ENCODE measurements at places on chromosomes 4 and X.
A peak's percentile ranks its signal among the peaks of the same experiment; 100 is the strongest.

DNA sequence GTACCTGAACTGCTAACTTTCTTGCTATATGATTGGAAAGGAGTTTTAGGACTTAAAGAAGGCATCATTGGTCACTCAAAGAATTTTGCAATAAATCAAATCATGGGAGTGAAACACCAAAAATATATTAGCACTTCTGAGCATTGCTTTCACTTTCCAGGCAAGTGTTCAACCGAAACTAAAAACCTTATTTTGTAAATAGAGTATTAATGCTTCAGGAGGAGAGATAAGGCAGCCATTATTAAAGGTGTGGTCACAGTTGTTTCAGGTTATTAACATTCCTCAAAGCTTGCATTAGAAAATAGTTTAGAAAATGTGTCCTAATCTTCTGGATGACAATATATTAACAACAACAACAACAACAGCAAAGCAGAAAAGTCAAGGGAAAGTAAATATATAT, 92.3 kb upstream of the TLL1 start:
- no peak overlapping the region for H3K27ac ChIP-seq
- H3K4me1 ChIP-seq: no peaks in the 10 kb centered on the region
- H3K4me3 ChIP-seq: no peak overlapping the region
- no peaks in the 10 kb centered on the region for H3K27me3 ChIP-seq
- DNase-seq: no peak

GRCh38 chrX:39613482-39613995, 484.2 kb downstream of the BCOR start:
- DNase-seq: no peak
- H3K4me3 ChIP-seq: peak overlapping the region; percentile 82
- peaks cover 12% of the 10 kb centered on the region for H3K4me1 ChIP-seq
- H3K27ac ChIP-seq: peak overlapping the region; percentile 26

- H3K4me3 ChIP-seq: no peak overlapping the region
- H3K27ac ChIP-seq: no peak overlapping the region
- no peaks in the 10 kb centered on the region for H3K36me3 ChIP-seq
- DNase-seq: no peak
These were observed 45.7 kb downstream of the MID1 start for GRCh38 chrX:10574663-10575062.

DNA sequence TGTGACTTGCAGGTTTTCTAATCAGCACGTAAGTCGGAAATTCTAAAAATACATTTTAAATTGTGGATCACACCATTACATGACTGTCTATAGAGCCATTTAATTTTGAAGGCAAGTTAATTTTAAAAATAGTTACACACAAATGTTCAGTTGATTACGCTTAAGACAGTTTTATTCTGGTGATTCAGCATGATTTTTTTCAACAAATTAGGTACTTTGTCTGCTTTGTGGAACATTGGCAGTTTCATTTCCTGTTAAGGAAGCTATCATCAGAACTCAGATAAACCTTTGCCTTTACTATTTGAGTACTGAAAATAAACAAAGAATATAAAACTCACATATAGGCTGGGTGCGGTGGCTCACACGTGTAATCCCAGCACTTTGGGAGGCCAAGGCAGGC, 19.5 kb downstream of the SAT1 start:
- H3K27me3 ChIP-seq: no peaks in the 10 kb centered on the region
- no peak overlapping the region for H3K4me3 ChIP-seq
- no peak overlapping the region for H3K27ac ChIP-seq
- H3K4me1 ChIP-seq: peaks cover 6% of the 10 kb centered on the region
- no peaks in the 10 kb centered on the region for H3K36me3 ChIP-seq
- DNase-seq: no peak

- no peak overlapping the region for H3K27ac ChIP-seq
- DNase-seq: no peak
- H3K27me3 ChIP-seq: no peaks in the 10 kb centered on the region
- H3K4me1 ChIP-seq: peaks cover 3% of the 10 kb centered on the region
- H3K36me3 ChIP-seq: no peaks in the 10 kb centered on the region
These were observed 34.8 kb downstream of the SH3TC1 start for GRCh38 chr4:8233672-8234484.

GRCh38 chrX:154459832-154460231, 1.8 kb downstream of the PLXNA3 start:
- H3K27ac ChIP-seq: no peak overlapping the region
- H3K4me3 ChIP-seq: peak overlapping the region; percentile 36
- no peaks in the 10 kb centered on the region for H3K36me3 ChIP-seq
- H3K27me3 ChIP-seq: no peaks in the 10 kb centered on the region

DNA sequence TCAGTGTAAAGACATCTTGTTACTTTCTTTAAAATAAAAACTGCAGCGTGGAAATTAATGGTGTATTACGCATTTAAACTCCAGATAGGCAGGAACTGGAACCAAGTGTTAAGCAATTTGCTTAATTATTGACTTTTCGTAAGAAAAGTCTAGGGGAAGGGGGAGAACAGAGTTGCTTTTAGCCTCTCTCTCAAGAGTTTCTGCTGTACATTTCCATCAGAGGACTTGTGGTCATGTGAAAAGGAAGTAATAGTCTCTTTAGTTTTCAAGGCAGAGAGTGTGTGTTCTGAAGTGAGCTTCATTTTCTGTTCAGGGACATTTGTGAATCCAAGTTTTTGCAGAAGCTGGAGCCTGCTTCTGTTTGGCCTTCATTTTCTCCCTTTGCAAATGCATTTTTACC, 127.2 kb downstream of the UBE2K start:
- H3K4me3 ChIP-seq: no peak overlapping the region
- DNase-seq: no peak
- H3K27me3 ChIP-seq: no peaks in the 10 kb centered on the region
- H3K4me1 ChIP-seq: peaks cover 5% of the 10 kb centered on the region
- H3K27ac ChIP-seq: no peak overlapping the region

DNA sequence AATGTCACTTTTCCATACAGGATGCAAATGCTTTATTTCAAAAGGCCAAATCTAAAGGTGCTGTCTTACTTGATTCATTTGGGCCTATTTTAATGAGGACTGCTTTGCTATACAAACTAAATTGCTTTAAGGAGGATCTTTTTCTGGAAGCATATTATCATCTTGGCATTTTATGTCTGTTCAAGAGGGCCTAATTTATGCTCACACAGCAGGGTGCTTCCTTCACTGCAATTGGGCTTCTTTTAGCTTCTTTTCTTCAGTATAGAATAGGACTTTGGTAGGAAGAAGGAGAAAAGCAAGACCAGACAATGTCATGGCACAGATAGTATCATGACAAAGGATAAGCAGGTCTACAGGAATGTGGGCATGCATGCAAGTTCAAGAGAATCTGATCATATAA, 222.4 kb upstream of the ANKRD50 start:
- DNase-seq: no peak
- H3K36me3 ChIP-seq: no peaks in the 10 kb centered on the region
- no peak overlapping the region for H3K4me3 ChIP-seq
- H3K27ac ChIP-seq: no peak overlapping the region
- no peaks in the 10 kb centered on the region for H3K27me3 ChIP-seq

DNA sequence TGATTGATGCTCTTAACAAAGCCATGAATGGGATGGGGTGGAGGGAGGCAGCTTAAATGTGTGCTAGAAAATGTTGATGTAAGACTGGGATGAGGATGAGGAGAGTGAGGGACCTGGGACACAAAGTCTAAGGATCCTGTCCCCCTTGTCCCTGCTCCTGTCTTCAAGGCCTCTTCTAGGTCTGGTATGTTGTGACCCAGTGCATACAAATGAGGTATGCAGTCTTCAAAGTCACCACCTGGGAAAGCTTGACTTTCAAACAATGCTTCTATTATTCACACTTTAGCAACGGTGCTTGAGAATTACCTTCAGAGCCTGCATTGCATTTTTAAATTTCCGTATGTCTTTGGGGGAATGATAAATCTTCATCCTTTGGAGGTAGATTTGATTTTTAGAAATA, 88.4 kb upstream of the SLC34A2 start:
- no peaks in the 10 kb centered on the region for H3K4me1 ChIP-seq
- no peaks in the 10 kb centered on the region for H3K27me3 ChIP-seq

GRCh38 chr4:37392521-37393255, 148.1 kb downstream of the NWD2 start:
- H3K27me3 ChIP-seq: no peaks in the 10 kb centered on the region
- DNase-seq: no peak
- no peaks in the 10 kb centered on the region for H3K36me3 ChIP-seq

DNA sequence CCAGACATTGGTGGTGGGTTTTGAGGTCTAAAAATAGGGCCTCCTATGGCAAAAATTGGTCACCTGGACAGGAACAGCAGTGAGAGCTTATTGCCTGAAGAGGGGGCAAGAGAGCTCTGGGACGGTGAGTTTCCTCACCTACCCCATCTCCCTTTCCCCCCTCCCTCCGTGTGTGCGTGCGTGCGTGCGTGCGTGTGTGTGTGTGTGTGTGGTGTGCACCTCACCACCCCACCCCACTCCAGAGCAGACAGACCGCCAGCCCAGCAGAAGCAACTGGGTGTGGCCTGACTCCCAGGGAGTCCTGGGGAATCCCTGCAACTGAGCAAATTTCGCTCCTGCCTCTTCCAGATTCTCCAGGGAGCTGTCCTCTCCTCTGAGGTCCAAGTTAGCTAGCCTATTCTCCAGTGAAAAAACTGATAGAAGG, 44.7 kb downstream of the PRPS1 start:
- H3K27me3 ChIP-seq: no peaks in the 10 kb centered on the region
- H3K36me3 ChIP-seq: peaks cover 4% of the 10 kb centered on the region
- H3K4me3 ChIP-seq: peak overlapping the region; percentile 72

GRCh38 chr4:70564033-70564432, 28.0 kb upstream of the AMBN start:
- H3K27me3 ChIP-seq: no peaks in the 10 kb centered on the region
- no peaks in the 10 kb centered on the region for H3K4me1 ChIP-seq
- H3K36me3 ChIP-seq: no peaks in the 10 kb centered on the region
- no peak for DNase-seq

GRCh38 chr4:1516881-1517480, 110.7 kb upstream of the NKX1-1 start:
- no peak overlapping the region for H3K27ac ChIP-seq
- H3K27me3 ChIP-seq: peaks cover 6% of the 10 kb centered on the region
- no peaks in the 10 kb centered on the region for H3K4me1 ChIP-seq
- no peak for DNase-seq
- H3K36me3 ChIP-seq: no peaks in the 10 kb centered on the region
- no peak overlapping the region for H3K4me3 ChIP-seq

- peaks cover 3% of the 10 kb centered on the region for H3K36me3 ChIP-seq
- H3K27me3 ChIP-seq: no peaks in the 10 kb centered on the region
- peak overlapping the region; percentile 94 for H3K27ac ChIP-seq
- DNase-seq: no peak
These were observed 32.4 kb upstream of the TMEM131L start for GRCh38 chr4:153433754-153434105.

Data from T-helper 2 cell treated with Interferon-gamma antibody and Interleukin-4, amounts not matched to agents 5 μg/mL and 100 μg/mL, for 36 hours (primary cell).